ENCODE measurements at places on chromosomes 2 and 18.

DNA sequence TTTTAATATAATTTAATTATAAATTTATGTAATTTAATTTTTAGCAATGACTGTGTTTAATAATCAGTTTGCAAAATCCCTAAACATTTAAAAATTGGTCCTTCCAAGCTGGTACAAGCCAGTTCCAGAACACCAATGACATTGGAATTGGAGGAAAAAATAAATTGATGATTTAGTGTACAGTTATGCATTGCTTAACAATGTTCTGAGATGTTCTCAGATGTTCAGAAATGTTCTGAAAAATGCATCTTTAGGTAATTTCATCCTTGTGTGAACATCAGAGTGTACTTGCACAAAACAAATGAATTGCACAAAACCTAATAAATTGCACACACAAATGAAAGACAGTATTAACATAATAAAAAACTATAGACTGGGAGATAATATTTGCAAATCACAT is 95.2 kb downstream of the TRIB2 start:
- DNase-seq: no peak

DNA sequence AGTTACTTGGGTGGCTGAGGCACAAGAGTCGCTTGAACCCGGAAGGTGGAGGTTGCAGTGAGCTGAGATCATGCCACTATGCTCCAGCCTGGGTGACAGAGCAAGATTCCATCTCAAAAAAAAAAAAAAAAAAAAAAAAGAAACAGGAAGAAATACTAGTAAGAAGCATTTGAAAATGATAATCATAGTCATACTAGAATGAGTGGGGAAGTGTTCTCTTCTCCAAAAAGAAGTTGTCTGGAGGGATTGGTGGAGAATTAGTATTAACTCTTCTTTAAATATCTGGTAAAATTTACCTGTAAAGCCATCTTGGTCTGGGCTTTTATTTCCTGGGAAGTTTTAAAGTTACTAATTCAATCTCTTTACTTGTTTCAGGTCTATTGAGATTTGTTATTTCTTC is 131.8 kb downstream of the FAM210A start:
- DNase-seq: no peak

GRCh38 chr2:10716581-10716980 is 4.8 kb upstream of the ATP6V1C2 start:
- no peak for DNase-seq

DNA sequence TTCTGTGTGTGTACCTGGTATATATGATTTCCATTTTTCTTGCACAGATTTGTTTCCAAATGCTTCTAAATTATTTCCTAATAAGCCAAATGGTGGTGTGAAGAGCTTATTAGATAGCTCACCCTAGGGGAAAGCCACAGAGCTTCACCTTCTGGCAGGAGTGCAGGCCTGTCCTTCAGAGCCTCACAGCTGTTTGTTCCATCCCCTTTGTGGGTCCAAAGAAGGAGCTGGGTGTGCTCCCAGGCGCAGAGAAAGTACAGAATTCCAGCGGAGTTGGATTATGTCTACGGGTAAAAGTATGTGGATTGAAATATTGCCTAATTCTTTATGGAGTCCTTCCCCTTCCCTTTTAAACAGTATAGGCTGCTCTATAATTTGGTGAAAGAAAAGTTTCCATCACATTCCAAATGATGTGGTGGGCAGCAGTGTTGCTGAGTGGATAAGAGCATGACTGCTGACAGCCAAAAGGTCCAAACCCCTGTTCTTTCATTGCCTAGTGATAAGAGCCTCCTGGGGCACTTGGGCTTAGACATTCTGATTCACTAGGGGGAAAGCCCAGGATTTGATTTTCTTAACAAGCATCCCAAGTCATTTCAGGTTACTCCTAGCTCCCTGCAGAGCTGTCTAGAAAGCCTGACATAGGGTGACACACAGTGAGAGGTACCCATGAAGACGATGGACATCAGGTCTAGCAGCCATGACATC is 86.6 kb downstream of the WDSUB1 start:
- peak; percentile 23 for DNase-seq

- no peak for DNase-seq
These were observed 276.3 kb upstream of the TCF4 start for GRCh38 chr18:55864281-55864680.

DNA sequence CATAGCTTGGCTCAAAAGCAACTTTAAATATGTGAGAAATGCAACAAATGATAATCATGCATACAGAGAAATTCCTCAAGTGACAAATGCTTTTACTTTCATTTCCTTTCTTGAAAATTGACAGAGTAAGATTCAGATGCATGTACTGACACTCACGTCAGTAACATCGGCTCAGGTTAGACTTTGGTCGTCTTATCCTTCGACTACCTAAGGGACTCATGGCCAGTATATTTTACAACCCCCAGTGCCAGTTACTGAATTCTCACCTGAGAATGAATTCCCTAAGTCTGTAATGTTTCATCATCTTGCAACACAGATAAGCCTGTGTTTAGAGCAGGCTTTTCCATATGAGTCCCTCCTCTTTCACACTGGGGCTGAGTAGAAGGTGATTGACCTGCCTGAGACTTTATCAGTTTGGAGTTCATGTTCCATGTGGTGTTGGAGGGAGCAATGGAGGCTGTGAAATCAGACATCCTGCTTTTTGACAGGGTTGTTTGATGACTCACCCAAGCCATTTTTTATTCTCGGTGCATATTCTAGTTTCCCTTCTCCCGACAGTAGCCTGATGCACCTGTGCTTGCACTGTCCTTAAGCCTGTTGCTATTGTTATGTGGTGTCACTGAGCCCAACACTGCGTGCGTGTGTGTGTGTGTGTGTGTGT is 30.5 kb upstream of the ATP8B1 start:
- peak; percentile 24 for DNase-seq

- DNase-seq: no peak
These were observed 236.1 kb downstream of the FHOD3 start for GRCh38 chr18:36533446-36534153.

DNA sequence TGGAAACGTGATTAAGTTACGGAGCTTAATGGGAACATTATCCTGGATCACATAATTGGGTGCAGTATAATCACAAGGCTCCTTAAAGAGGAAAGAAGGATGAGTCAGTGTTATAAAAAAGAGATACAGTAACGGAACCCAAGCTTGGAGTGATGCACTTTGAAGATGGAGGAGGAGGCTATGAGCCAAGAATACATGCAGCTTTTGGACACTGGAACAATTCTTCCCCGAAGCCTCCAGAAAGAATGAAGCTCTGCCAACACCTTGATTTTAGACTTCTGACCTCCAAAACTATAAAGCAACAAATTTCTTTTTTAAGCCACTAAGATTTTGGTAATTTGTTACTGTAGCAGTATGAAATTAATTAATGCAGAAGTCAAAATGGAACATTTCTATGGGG is 85.1 kb downstream of the CDH7 start:
- no peak for DNase-seq

DNA sequence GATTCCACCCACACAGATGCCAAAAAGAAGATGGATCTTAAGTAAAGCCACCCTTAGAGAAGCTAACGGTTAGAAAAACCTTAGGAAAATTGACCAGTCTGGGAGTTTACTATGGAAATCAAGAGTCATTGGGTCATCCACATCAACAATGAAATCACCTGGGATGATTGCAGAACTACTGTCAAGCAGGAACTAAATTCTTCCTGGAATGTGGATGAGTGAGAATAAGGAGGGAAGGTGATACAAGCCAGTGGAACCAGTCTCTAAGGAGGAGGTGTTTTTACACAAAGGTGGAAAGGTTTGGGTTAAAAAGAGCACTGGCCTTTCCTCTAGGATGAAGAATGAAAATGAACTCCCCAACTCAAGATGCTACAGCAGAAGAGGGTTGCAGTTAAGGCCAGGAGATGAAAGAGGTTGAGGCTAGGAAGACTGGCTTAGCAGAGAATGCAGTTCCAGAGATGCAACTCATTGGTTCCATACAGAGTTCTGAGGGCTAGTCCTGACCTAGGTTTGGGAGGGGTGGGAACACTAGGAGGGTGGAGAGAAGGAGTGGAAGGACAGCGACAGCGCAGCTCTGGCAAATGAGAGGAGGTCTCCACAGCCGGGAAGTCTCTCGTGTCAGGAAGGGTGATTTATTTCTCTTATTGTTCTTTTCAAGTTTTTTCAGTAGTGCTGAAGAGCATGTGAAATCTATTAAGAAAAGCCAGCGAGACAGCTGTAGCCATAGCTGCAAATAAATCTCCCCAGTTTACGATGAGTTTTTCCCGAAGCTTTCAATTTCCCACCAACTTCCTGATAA is 27.7 kb upstream of the KDM3A start:
- no peak for DNase-seq

- peak; percentile 32 for DNase-seq
These were observed 524.2 kb upstream of the TCF4 start for GRCh38 chr18:56112013-56112749.

DNA sequence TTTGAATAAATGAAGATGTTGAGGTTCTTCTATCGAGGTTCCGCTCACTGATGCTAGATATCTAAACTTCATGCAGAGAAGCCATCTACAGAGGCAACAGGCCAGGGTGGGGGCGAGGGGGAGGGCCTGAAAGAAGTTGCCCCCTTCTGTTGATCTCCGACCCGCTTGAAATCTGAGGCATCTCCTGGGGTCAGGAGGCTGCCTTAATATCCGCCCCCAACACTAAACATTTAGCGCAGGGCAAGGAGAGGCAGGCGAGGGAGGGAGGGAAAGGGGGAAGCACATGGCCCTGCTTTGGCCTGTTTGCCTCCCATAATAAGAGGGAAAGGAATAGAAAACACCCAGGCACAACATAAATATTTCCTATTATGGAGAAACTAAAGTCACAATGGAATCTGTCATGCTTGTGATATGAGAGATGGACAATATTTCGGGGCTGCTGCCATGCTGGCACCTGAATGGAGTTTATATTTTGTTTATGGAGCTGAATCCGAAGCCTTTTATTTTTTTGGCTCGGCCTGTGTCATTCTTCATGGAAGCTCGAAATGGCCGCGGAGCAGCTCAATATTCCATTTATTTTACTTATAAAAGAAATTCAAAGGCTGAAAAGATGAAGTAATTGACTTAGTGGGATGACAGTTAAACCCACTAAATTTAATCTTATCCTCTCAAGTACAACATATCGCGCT is 221.1 kb downstream of the INSIG2 start:
- no peak for DNase-seq

GRCh38 chr2:109195193-109196045 is 66.4 kb downstream of the SH3RF3 start:
- no peak for DNase-seq

DNA sequence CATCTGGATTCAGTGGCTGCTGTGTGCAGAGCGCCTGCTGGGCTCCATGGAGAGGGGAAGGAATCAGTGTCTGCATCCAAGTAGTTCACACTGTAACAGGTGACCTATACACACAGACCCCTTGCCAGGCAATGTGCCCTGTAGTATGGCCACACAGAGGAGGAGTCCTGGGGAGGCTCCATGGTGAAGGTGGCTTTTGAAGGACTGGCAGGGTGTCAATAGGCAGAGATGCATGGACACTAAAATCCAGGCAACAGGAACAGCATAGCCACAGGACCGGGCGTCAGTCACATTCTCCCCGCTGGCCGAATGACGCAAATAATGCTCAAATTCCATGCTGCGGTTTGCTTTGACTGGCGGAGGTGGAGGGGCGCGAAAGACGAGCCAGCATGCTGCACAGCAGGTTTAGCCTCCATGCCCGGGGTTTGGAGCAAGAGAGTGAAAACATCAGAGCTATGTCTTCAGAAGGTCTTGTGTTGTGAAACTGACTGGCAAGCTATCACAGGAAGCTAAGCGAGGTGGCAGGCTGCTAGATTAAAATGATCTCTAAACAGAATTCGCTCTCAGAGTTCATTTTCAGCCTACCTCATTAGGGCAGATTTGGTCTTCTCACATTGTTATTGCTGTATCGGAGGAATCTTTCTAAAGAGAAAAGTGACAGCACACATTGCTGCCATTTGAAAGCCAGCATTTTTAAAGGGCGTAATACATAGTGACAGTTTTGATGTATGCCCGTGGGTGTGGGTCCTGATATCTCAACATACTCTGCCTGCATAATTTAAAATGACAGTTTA is 1.2 kb upstream of the CHMP1B start:
- DNase-seq: peak; percentile 94

- DNase-seq: no peak
These were observed 265.1 kb downstream of the RIT2 start for GRCh38 chr18:42850174-42851083.

DNA sequence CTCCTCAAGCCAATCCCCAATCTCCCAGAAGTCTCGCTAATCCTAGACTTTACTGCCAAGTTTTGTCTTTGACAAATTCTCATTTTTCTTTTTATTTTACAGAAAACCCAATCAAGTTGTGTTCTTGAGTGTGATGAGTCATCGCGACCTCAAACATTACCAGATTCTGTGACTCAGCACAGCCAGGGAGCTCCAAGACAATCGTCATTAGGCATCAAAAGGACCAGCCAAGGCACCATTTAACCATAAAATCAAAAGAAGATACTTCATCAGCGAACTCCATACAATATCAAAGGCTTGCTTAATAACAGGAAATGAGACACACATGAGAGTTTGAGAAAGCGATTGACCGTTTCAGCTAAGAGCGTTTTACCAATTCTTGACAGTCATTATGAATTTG is 146.2 kb upstream of the AGAP1 start:
- peak; percentile 94 for DNase-seq

GRCh38 chr2:33391529-33392255 is 84.8 kb upstream of the RASGRP3 start:
- DNase-seq: peak; percentile 72

- DNase-seq: no peak
These were observed 79.3 kb downstream of the CEP192 start for GRCh38 chr18:13070460-13070859.

DNA sequence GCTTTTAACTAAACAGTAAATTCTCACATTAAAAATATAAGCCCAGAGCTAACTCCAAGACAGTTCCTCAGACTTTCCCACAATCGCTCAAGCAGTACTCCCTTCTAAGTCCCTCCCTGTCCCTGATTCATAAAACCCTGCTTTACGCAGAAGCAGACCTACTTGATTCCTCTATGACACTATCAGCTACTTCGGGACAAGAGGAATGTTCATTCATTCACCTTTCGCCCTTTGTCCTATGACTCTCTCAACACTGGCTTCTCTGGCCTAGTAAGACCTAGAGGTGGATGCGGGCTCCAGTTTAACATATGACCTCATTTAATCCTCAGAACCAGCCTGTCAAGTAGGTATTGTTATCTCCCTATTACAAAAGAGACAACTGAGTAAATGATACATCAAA is 10.2 kb downstream of the LPIN2 start:
- no peak for DNase-seq

- no peak for DNase-seq
These were observed 3.5 kb upstream of the LANCL1 start for GRCh38 chr2:210480079-210480478.

GRCh38 chr2:74179063-74179865 is 585 bp upstream of the MOB1A start:
- no peak for DNase-seq

Data from fibroblast of skin of right quadriceps (primary cell).